ENCODE measurements at places on chromosomes 12 and 14.

DNA sequence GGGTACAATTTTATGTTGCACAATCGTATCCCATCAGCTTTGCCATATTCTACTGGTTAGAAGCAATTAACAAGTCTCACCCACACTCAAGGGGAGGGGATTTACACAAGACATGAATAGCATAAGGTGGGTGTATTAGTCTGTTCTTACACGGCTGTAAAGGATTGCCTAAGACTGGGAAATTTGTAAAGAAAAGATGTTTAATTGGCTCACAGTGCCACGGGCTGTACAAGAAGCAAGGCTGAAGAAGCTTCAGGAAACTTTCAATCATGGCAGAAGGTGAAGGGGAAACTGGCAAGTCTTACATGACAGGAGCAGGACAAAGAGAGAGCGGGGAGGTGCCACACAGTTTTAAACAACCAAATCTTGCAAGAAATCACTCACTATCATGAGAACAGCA lies 231.8 kb upstream of the AMIGO2 start:
- no peak for DNase-seq

DNA sequence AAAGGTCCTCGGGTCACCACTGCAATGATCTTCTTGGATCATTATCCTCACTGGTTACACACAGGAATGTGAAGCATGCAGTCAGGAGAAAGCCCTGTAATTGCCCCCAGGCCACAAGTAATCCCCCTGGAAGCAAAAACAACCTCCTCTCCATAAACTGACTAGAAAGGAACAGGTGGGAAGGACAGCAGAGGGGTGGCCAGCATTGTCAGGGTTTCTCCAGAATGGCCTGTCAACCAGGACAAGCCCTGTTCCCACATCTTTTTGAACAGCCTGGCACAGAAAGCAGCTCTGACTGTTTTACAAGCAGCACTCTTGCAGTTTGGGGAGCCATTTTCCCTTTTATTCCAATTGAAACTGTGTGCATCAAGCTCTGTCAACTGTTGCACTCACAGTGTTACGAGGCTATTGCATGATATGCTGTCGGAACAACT lies 36.1 kb downstream of the TMCC3 start:
- DNase-seq: no peak

DNA sequence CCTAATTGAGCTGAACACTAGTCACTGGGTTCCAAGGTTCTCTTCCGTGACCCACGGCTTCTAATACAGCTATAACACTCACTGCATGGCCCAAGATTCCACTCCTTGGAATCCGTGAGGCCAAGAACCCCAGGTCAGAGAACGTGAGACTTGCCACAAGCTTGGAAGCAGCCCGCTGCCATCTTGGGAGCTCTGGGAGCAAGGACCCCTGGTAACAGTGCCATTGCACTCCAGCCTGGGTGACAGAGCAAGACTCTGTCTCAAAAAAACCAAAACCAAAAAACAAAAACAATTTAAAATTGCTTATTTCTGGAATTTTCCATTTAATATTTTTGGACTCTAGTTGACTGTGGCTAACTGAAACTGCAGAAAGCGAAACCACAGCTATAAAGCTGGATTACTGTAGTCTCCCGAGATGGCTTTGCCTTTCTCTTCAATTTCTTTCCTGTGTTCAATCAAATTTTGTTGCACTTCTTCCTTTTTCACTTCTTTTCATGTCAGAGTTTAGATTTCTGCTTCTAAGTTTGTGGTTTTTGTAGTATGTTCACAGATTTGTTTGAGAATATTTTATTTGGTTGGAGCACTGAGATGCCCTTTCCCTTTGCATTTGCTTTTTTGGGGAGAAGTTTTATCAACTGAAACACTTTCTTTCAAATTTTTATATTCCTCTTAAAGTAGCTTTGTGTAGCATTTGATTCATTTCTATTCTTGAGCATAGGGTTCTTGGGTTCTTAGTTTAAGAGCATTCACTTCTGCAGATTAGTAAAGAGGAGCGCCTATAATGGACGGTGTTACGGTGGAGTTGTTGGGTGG lies 44.6 kb downstream of the DDHD1 start:
- DNase-seq: no peak

- DNase-seq: no peak
Observed at GRCh38 chr12:96420277-96420835, 20.1 kb upstream of the CDK17 start.

DNA sequence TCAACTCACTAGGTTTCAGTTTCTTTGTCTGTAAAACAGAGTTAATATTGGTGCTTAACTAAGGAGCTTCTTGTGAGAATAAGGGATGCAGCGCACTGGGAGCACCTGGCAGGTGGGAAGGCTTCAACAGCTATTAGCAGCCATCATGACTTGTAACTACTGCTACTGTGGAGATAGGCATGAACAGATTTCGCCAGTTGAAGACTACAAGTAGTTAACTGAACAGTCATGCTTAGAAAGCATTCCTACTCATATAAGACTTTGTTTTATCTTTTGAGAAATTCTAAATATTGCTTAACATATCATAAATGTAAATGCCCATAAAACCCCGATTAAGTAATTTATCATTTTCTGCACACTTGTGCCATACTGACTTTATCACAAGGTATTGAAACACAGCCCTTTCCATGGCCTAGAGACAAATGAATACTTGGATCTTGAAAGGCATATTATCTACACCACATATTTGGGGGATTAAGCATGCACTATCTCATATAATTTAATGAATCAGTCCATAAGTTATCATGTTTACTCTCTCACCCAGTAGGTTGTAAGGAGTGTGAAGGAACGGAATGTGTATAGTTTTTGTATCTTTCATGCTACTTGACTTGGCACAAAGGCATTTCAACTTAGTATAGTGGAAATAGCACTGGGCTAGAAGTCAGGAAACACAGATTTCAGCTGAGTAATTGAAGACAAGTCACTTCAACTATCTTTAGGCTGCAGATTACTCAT lies 16.1 kb downstream of the NTN4 start:
- DNase-seq: no peak

DNA sequence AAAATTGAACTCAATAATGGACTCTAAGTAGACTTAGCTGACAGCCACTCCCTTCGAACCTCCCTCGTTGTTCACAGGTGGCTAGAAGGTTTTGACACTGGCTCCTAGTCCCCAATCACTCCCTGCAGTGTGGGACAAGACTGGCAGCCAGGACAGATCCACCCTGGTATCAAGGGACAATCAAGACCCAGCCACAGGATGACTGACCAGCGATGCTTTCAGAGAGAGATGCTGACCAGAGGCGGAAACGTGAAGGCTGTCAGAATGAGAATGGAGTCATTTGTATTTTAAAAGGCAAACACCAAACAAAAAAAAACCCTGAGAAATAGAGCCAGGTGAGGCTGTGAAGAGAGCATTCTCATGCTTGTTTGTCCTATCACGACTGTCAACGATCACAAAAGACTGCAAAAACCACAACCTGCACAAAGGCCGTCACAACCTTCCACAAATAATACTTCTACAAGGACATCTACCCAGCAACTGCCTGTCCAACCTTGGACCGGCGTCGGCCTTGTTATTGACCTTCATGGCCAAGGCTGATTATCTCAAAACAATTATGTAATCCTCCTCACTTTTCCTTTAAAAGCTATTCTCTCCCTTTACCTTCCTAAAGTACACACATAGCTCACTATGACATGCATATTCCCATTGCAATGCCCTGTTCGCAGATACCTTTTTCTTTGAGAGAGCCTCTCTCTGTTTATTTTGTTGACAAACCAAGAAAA lies 13.2 kb downstream of the EIF5 start:
- DNase-seq: no peak

GRCh38 chr12:130198026-130198662 lies 35.9 kb downstream of the FZD10 start:
- DNase-seq: no peak

DNA sequence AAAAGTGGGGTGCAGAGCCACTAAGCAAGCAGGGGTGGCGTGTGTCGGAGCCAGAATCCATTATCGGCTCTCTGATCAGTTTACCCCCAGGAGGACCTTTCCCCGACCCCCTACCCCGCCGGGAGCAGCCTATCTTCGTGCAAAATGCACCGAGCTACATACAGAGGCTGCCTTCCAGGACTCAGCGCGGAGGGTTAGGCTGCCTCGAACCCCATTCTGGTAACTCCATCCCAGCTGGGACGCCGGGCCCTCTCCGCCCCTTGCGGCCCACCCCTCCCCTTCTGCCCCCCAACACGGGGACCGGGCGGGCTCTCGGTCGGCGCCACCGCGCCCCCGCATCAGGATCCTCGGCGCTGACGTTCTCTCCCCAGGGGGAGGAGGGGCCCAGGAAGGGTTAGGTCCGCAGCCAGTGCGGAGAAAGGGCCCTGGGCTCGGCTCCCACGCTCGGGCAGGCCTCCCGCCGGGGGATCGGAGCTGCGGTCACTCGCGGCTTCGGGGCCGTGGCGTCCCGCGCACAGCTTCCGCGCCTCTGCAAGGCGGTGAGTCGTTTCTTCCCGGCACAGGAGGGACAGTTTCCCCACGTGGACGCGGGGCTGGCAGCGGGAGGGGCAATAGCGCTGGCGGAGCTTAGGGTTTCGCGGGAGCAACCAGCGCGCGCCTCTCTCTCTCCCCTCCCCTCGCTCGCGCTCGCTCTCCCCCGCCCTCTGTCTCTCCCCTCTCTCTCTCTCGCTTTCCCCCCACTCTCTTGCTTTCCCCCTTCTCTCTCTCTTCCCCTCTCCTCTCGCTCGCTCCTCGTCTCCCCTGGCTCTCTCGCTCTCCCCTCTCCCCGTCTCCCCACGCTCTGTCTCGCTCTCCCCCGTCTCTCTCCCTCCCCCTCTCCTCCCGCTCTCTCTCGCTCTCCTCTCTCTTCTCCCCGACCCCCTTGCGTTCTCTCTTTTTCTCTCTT lies 12.5 kb upstream of the MAP3K9 start:
- DNase-seq: no peak

GRCh38 chr12:128929057-128929456 lies 75.8 kb downstream of the GLT1D1 start:
- no peak for DNase-seq

DNA sequence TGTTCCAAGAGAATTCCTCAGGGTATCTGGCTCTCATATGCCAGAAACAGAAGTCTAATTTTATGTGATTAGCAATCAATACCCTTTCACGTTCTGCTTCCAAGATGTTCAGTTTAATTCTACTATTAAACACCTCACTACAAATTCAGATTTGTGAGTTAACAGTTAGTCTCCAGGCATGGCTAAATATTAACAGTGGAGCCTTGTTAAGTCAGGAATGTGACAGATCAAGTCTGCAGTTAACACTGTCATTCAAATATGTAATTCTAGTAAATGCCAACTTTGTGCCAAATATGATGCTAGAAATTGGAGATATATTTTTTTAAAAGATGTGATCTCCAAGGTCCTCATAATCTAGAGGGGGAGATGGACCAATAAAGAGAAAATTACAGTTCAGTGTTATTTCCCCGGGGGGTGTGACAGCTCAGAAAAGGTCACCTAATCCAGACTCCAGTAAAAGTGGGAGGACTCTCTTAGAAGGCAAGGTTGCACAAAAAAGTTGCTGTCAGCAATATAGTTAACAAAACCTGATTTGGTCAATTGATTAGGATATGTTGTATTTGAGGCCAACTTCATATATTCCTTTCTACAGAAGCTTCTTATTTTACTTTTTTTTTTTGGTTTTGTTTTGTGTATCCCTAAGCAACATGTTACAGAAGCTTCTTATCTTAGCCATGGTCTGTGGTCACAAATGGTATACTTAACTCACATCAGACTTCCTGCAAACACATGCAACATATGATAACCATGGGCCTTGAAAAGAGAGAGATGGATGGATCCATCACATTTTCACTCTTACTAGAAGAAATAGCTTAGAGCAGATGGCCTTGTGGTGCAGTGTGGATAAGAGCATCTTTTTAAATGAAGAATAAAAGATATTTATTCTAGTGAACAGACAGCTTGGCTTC lies 18.4 kb upstream of the RNU6-7 start:
- DNase-seq: no peak

DNA sequence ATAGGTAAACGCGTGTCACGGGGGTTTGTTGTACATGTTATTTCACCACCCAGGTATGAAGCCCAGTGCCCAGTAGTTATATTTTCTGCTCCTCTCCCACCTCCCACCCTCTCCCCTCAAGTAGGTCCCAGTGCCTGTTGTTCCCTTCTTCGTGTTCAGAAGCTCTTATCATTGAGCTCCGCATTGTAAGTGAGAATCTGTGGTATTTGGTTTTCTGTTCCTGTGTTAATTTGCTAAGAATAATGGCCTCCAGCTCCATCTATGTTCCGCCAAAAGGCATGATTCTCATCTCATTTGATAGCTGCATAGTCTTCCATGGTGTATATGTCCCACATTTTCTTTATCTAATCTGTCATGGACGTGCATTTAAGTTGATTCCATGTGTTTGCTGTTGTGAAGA lies 6.9 kb upstream of the GPRC5D start:
- DNase-seq: no peak

DNA sequence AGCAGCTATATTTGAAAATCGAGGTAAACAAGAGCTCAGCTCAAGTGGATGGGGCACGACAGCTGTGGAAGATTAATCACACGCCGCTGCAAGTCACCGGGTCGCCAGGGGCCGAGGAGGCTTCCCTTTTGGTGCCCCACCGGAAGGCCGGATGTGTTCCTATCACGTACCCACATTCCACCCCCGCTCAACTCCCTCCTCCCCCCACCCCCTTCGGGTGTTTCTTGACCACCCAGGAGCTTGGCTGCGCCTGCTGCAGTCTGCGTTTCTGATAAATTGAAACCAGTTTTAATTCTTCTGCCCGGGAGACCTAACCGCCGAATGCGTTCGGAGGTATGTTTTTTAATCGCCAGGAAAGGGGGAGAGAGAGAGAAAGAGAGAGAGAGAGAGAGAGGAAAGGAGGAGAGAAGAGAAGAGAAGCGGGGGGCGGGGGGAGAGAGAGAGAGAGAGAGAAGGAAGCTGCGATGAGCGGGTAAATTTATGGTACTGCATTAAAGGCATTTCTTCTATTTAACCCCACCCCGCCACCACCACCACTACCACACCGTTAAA lies 1.8 kb downstream of the SLC8A3 start:
- no peak for DNase-seq

DNA sequence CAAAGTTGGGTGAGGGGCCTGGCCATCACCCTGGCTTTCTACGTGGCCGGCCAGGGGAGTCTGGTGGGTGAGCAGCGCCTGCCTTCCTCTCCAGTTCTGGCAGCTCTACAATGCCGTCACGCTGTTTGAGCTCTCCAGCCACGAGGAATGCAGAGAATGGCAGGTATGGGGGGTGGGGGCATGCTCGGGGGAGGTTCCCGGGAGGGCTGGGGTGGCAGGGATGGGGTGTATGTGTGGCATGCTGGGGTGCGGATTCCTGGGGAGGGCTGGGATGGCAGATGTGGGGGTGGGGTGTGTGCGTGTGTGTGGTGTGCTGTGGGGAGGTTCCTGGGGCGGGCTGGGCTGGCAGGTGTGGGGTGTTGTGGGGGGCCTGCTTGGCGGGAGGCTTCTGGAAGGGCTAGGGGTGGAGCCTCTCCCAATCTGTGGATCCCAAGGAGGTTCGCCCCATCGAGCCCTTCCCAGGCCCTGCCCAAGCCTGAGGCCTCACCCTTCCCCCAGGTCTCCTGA lies 18.5 kb downstream of the RHOF start:
- DNase-seq: no peak

GRCh38 chr12:50953047-50953446 lies 703 bp downstream of the HIGD1C start:
- DNase-seq: no peak

GRCh38 chr12:127078577-127079350 lies 1188.2 kb upstream of the TMEM132C start:
- no peak for DNase-seq
